T-helper 17 cell (primary cell): ENCODE measurements at places on chromosomes 7 and 10.
A peak's percentile ranks its signal among the peaks of the same experiment; 100 is the strongest.

DNA sequence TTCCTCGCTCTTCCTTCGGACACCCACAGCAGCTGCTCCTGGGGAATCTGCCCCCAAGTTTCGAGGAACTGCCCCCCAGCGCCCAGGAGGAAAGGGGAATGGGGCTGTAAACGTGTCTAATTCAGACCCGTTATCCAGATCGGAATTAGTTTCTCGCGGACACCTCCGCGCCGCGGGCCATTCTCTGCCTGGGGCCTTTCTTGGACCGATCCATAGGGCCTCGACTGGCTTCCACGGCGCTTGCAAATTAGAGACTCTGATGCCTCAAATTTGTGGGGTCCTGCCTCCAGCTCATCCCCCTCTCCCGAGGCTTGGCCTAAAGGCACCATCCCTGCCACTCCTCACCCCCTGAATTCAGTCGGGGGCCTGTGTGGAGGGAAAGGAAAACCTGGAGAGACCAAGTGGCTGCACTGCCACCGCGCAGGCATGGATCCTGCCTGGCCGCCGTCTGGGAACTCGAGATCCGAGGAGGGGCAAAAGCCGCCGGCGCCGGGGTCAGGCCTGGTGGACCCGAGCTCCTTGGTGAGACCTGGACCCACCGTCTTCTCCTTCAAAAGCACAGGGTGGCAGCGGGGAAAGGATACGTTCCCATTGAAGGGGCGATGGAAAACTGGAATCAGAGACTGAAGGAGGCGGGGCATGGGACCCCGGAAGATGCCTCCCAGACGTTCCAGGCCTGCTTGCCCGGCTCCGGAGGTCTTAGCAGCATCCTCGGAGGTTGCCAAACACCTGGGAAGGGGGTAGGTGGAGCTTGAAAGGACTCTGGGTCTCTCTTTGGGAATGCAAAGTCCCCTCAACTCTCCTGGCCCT, 13.7 kb downstream of the LBX1 start:
- no peak for DNase-seq
- peak overlapping the region; percentile 61 for H3K27ac ChIP-seq
- H3K4me1 ChIP-seq = peaks cover 18% of the 10 kb centered on the region
- H3K36me3 ChIP-seq = peaks cover 4% of the 10 kb centered on the region
- H3K27me3 ChIP-seq = peaks cover 86% of the 10 kb centered on the region

DNA sequence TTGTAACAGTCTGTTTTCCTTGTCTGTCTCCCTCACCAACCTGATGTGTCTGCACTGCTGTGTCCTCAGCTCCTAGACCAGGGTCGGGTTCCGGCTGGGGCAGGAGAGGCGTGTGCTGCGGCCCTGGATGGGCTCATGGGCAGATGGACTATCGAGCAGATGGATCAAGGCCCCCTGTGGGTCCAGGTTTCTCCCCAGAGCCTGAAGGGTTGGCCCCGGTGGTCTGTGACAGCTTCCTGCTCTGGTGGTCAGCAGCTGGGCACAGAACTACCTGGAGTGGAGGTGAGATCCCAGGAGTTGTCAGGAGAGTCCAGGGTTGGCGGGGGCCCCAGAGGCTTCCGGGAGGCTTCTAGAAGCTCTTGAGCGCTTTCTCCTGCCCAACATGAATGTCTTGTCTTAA, 75.1 kb downstream of the GRK5 start:
- DNase-seq = no peak
- H3K36me3 ChIP-seq = peaks cover 2% of the 10 kb centered on the region
- peaks cover 51% of the 10 kb centered on the region for H3K4me1 ChIP-seq
- no peak overlapping the region for H3K4me3 ChIP-seq

- no peak for DNase-seq
- H3K27ac ChIP-seq = no peak overlapping the region
- H3K36me3 ChIP-seq = no peaks in the 10 kb centered on the region
- H3K4me1 ChIP-seq = peaks cover 4% of the 10 kb centered on the region
These were observed 66.2 kb upstream of the BTBD16 start for GRCh38 chr10:122204691-122205489.

- H3K36me3 ChIP-seq = no peaks in the 10 kb centered on the region
- DNase-seq = no peak
- H3K27ac ChIP-seq = no peak overlapping the region
- no peak overlapping the region for H3K4me3 ChIP-seq
- H3K27me3 ChIP-seq = no peaks in the 10 kb centered on the region
These were observed 186.7 kb downstream of the CRPPA start for GRCh38 chr7:16234493-16235146.

- no peak for DNase-seq
- no peaks in the 10 kb centered on the region for H3K4me1 ChIP-seq
- no peak overlapping the region for H3K27ac ChIP-seq
- H3K36me3 ChIP-seq = no peaks in the 10 kb centered on the region
These were observed 653.8 kb downstream of the LRMDA start for GRCh38 chr10:76085002-76085816.
